Lung microvascular endothelial cell (primary cell): ENCODE measurements at places on chromosomes 6 and 20. TPM values are rescaled to one million over a fixed set of nuclear protein-coding genes. Genes with fewer than 3 reads are reported as not detected.

TREML2 gene
- not detected in 2 replicates for total RNA-seq

BMP6 gene
- 90.2 and 246 TPM in 2 replicates for total RNA-seq

WFDC10B gene
- not detected in 2 replicates for total RNA-seq

DEFB124 gene
- total RNA-seq = not detected in 2 replicates

PGC gene
- not detected in 2 replicates for total RNA-seq

VGLL2 gene
- not detected in 2 replicates for total RNA-seq

GID8 gene
- 30.7 and 33.7 TPM in 2 replicates for total RNA-seq

TRAPPC3L gene
- under 0.01 TPM in 1 of 2 replicates, not detected in the other for total RNA-seq
